Pancreas (tissue), 10 donors: ENCODE measurements at places on chromosomes 5 and 9. TPM values are rescaled to one million over a fixed set of nuclear protein-coding genes. Genes with fewer than 3 reads are reported as not detected.

Gene MLANA
- not detected for polyA plus RNA-seq

Gene FOXD4
- polyA plus RNA-seq = 0.38 TPM

Gene TNFSF15
- 0.04 TPM for polyA plus RNA-seq

Gene FBXL7
- 1.2 TPM for polyA plus RNA-seq

Gene SLC6A7
- polyA plus RNA-seq = not detected

Gene DCANP1
- not detected for polyA plus RNA-seq

Gene NMUR2
- polyA plus RNA-seq = not detected

Gene KIF12
- polyA plus RNA-seq = 393 TPM

Gene DDX4
- polyA plus RNA-seq = 0.02 TPM

Gene ADAMTS19
- 0.02 TPM for polyA plus RNA-seq

Gene GMCL2
- not detected for polyA plus RNA-seq

Gene VLDLR
- 7.4 TPM for polyA plus RNA-seq

Gene ZBTB43
- polyA plus RNA-seq = 3.1 TPM

Gene PCDHB3
- polyA plus RNA-seq = 0.42 TPM

Gene EQTN
- polyA plus RNA-seq = 0.33 TPM

Gene GKAP1
- 10.7 TPM for polyA plus RNA-seq

Gene GABRA6
- polyA plus RNA-seq = not detected

Gene PFN3
- polyA plus RNA-seq = not detected
